Immature natural killer cell (primary cell): ENCODE measurements at places on chromosomes 5 and 9. TPM values are rescaled to one million over a fixed set of nuclear protein-coding genes. Genes with fewer than 3 reads are reported as not detected.

The PLCXD3 gene
- not detected for polyA plus RNA-seq

- no peaks in the 10 kb centered on the region for H3K36me3 ChIP-seq
- peak overlapping the region; percentile 92 for H3K27ac ChIP-seq
- peak overlapping the region; percentile 86 for H3K4me3 ChIP-seq
- peak; percentile 43 for DNase-seq
- peaks cover 95% of the 10 kb centered on the region for H3K4me1 ChIP-seq
These were observed 25.2 kb upstream of the TNFAIP8 start for GRCh38 chr5:119330367-119331183.

GRCh38 chr9:135520916-135521607, at the start of gene LCN1:
Gene LCN1 (plus strand): TSS chr9:135521440. CDS start chr9:135521498, 58 bp downstream.
- no peaks in the 10 kb centered on the region for H3K4me1 ChIP-seq
- DNase-seq: no peak
- no peaks in the 10 kb centered on the region for H3K36me3 ChIP-seq
- H3K27ac ChIP-seq: no peak within 1 kb of the TSS
- no peaks in the 10 kb centered on the region for H3K27me3 ChIP-seq

GRCh38 chr5:173075137-173075843, 19.1 kb downstream of the CREBRF start:
- no peak overlapping the region for H3K27ac ChIP-seq
- peaks cover 5% of the 10 kb centered on the region for H3K36me3 ChIP-seq
- no peak overlapping the region for H3K4me3 ChIP-seq
- H3K27me3 ChIP-seq: peaks cover 2% of the 10 kb centered on the region
- H3K4me1 ChIP-seq: peaks cover 72% of the 10 kb centered on the region

The ZNF79 gene
- polyA plus RNA-seq: 5.1 TPM

DNA sequence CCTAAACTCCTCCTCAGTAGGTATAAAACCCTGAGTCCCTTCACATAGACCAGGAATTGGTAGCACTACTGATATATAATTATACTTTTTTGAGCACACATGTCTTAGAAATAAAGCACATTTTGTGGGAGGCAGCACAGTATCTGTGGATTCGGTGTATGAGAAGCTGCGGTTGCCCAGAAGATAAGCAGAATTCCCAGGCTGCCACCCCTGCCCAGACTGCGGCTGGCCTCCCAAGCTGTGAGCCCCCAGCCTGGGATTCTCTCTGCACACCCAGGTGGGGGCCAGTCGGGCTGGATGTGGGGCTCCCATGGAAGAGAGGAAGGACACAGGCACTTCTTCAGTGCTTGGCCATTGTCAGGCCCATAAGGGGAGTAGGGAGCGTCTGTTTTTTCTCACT, 25.6 kb upstream of the ANGPTL2 start:
- no peaks in the 10 kb centered on the region for H3K36me3 ChIP-seq
- no peak overlapping the region for H3K27ac ChIP-seq
- H3K4me1 ChIP-seq: no peaks in the 10 kb centered on the region
- DNase-seq: no peak
- H3K27me3 ChIP-seq: peaks cover 2% of the 10 kb centered on the region

DNA sequence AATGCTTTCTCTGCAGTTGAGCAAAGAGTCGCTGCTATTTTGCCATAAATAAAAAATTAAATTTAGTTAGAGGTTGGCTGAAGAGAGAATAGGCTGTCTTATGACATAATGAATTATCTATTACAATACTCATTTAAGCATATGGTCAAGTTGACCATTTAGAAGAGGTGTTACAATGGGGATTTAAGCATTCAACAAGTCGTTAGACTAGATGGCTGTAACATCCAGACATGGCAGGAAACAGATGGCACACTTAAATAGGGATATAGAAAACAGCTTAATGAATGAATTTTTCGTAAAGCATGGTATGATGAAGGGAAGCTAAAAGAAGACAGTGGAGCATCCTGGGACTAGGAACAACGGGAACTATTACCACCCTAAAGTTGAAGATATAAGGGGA, 160.3 kb upstream of the PTPRD start:
- no peak overlapping the region for H3K27ac ChIP-seq
- no peaks in the 10 kb centered on the region for H3K4me1 ChIP-seq
- H3K27me3 ChIP-seq: no peaks in the 10 kb centered on the region
- no peak for DNase-seq

- H3K27ac ChIP-seq: no peak overlapping the region
- peaks cover 7% of the 10 kb centered on the region for H3K4me1 ChIP-seq
- no peaks in the 10 kb centered on the region for H3K36me3 ChIP-seq
These were observed 135.2 kb upstream of the SLC24A2 start for GRCh38 chr9:19924080-19924479.

The LHX3 gene
- polyA plus RNA-seq: not detected

The GLRA1 gene
- polyA plus RNA-seq: not detected

DNA sequence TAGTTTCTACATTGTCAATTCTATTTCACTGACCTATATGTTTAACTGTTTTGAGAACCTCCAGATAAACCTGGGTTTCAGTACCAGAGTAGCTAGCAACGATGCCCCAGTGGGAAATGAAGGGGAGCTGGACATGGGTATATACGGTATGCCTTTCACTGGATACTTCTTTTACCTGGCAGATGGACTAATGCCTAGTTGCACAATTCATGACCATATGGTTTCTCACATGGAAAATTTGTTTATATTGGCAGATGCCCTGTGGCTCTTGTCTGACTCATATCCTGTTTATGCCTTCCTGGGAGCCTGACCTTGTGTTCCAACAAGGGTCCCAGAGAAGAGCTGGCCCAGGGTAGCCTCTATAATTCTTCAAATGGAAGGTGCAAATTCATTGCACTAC, 144.1 kb downstream of the MAT2B start:
- no peaks in the 10 kb centered on the region for H3K4me1 ChIP-seq
- no peak for DNase-seq
- H3K4me3 ChIP-seq: no peak overlapping the region
- peaks cover 2% of the 10 kb centered on the region for H3K27me3 ChIP-seq
- no peaks in the 10 kb centered on the region for H3K36me3 ChIP-seq

GRCh38 chr9:134778156-134778555, 102.5 kb upstream of the FCN2 start:
- H3K4me1 ChIP-seq: no peaks in the 10 kb centered on the region
- H3K4me3 ChIP-seq: no peak overlapping the region
- peaks cover 1% of the 10 kb centered on the region for H3K27me3 ChIP-seq
- H3K36me3 ChIP-seq: no peaks in the 10 kb centered on the region

- no peak overlapping the region for H3K4me3 ChIP-seq
- no peak for DNase-seq
These were observed 70.0 kb downstream of the SECISBP2 start for GRCh38 chr9:89388084-89388867.

The PCDHGA7 gene
- polyA plus RNA-seq: not detected

GRCh38 chr5:85428426-85428934, 1043.8 kb upstream of the EDIL3 start:
- no peak for DNase-seq
- no peak overlapping the region for H3K27ac ChIP-seq
- peaks cover 1% of the 10 kb centered on the region for H3K27me3 ChIP-seq
- no peaks in the 10 kb centered on the region for H3K4me1 ChIP-seq

DNA sequence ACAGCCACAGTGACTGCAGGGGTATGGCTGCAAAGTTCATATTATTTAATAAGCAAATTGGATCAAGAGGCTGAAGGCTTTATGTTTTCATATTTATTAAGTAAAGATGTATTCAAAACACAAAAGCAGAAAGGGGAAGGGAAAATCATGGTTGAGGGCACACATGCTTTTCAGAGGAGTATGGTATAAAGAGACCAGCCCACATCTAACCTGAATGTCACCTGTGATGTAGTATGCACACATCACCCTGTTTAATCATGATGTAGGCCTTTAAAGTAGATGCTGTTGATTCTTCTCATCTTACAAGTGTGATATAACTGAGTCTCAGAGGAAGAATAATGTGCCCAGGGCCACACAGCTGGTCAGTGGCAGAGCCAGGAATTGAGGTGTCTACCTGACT, 211.8 kb downstream of the DCP2 start:
- peaks cover 4% of the 10 kb centered on the region for H3K27me3 ChIP-seq
- DNase-seq: no peak
- H3K4me1 ChIP-seq: no peaks in the 10 kb centered on the region
- H3K36me3 ChIP-seq: no peaks in the 10 kb centered on the region
- H3K27ac ChIP-seq: no peak overlapping the region

DNA sequence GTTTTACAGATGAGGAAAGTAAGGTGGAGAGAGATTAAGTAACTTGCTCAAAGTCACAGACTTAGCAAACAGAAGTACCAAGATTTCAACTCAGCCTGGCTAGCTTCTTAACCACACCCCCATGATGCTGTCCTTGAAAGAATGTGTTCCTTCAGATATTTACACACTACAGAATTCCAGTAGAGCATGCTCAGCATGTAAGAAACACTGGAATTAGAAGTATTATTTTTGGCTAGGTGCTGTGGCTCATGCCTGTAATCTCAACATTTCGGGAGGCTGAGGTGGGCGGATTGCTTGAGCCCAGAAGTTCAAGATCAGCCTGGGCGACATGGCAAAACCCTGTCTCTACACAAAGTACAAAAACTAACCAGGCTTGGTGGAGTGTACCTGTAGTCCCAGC, 142.4 kb downstream of the EDIL3 start:
- no peak overlapping the region for H3K27ac ChIP-seq
- H3K27me3 ChIP-seq: no peaks in the 10 kb centered on the region
- H3K36me3 ChIP-seq: no peaks in the 10 kb centered on the region
- H3K4me3 ChIP-seq: no peak overlapping the region

DNA sequence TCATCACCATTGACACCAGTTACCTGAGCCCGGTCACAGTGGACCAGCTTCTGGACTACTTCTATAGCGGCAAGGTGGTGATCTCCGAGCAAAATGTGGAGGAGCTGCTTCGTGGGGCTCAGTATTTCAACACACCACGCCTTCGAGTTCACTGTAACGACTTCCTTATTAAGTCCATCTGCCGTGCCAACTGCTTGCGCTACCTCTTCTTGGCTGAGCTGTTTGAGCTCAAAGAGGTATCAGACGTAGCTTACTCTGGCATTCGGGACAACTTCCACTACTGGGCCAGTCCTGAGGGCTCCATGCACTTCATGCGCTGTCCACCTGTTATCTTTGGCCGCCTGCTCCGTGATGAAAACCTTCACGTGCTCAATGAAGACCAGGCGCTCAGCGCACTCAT, 520 bp downstream of the CCIN start:
- H3K4me3 ChIP-seq: no peak overlapping the region
- no peaks in the 10 kb centered on the region for H3K36me3 ChIP-seq
- DNase-seq: no peak
- peaks cover 14% of the 10 kb centered on the region for H3K4me1 ChIP-seq
- H3K27ac ChIP-seq: no peak overlapping the region

The CMYA5 gene
- polyA plus RNA-seq: not detected

DNA sequence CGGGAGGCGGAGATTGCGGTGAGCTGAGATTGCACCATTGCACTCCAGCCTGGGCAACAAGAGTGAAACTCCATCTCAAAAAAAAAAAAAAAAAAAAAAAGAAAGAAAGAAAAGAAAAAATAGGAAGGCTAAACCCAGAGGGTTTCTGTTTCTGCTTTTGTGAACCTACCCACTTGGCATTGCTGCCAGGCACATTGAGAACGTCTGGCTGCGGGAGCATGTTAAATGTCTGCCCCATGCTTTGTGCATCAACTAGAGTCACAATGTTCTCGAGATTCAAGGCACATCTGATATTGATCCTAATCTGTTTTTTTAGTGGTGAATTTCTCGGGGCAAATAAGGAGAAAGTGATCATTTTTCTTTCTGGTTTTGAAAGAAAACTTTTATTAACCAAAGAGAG, 2.8 kb downstream of the SLC25A25 start:
- peaks cover 52% of the 10 kb centered on the region for H3K4me1 ChIP-seq
- peak overlapping the region; percentile 82 for H3K27ac ChIP-seq
- H3K36me3 ChIP-seq: no peaks in the 10 kb centered on the region
- peaks cover 3% of the 10 kb centered on the region for H3K27me3 ChIP-seq
- peak overlapping the region; percentile 38 for H3K4me3 ChIP-seq

- no peaks in the 10 kb centered on the region for H3K4me1 ChIP-seq
- DNase-seq: no peak
- H3K36me3 ChIP-seq: no peaks in the 10 kb centered on the region
- no peak overlapping the region for H3K27ac ChIP-seq
- H3K4me3 ChIP-seq: no peak overlapping the region
- no peaks in the 10 kb centered on the region for H3K27me3 ChIP-seq
These were observed 113.2 kb downstream of the SLC25A46 start for GRCh38 chr5:110852053-110852452.

The MLLT3 gene
- 16.1 TPM for polyA plus RNA-seq

DNA sequence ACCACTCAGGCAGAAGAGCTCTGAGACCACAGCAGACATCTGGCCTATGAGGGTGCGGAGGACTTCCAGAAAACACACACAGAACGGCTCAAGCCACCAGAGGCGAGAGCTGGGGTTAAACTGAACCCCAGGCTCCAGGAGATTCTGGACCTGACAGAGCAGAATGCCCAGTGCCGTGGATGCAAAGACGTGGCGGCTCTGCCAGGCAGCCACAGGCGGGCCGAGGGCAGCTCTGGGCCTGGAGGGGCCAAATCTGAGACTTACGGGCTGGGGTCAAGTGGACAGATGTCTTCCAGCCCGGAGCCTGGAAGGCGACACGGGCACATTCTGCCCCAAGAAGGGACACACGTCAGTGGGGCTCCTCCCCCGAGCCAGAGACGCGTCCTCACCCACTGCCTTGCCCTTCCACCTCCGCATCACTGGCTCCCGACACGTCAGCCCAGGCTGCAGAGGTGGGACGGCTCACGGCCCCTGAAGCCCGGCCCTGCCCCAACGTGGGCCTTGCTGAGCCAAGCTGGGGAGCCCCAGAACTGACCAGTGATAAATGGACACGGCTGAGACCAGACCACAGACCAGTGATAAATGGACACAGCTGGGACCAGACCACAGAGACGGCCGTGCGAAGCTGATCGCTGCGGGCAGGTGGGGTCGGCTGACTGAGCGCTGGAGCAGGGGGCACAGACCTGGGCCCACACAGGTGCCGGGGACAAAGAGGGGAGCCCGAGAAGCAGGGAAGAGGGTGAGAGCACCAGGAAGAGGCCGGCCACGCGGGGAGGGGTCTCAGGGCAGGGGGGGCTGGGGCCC, 40.9 kb upstream of the NSMF start:
- no peak for DNase-seq
- H3K27me3 ChIP-seq: peaks cover 4% of the 10 kb centered on the region
- H3K27ac ChIP-seq: no peak overlapping the region
- H3K4me3 ChIP-seq: no peak overlapping the region
- no peaks in the 10 kb centered on the region for H3K36me3 ChIP-seq

GRCh38 chr9:134341306-134341705, 15.1 kb downstream of the RXRA start:
- H3K4me3 ChIP-seq: no peak overlapping the region
- peaks cover 27% of the 10 kb centered on the region for H3K4me1 ChIP-seq
- no peaks in the 10 kb centered on the region for H3K27me3 ChIP-seq
- no peak for DNase-seq

GRCh38 chr9:125655066-125655633, 51.9 kb downstream of the MAPKAP1 start:
- H3K36me3 ChIP-seq: peaks cover 10% of the 10 kb centered on the region
- no peak overlapping the region for H3K27ac ChIP-seq
- H3K4me3 ChIP-seq: no peak overlapping the region
- peaks cover 5% of the 10 kb centered on the region for H3K4me1 ChIP-seq
- DNase-seq: no peak

The C5orf52 gene
- polyA plus RNA-seq: not detected

The INSYN2B gene
- not detected for polyA plus RNA-seq

- no peak overlapping the region for H3K4me3 ChIP-seq
- no peaks in the 10 kb centered on the region for H3K27me3 ChIP-seq
- DNase-seq: no peak
These were observed 137.4 kb upstream of the PRR16 start for GRCh38 chr5:120326651-120327050.

GRCh38 chr5:139668064-139668880, 20.1 kb downstream of the CXXC5 start:
- peak overlapping the region; percentile 97 for H3K27ac ChIP-seq
- H3K4me3 ChIP-seq: peak overlapping the region; percentile 95
- peak; percentile 62 for DNase-seq

The PCDHGA1 gene
- polyA plus RNA-seq: not detected

The SSBP2 gene
- polyA plus RNA-seq: 28.4 TPM
